ENCODE measurements at places on chromosomes 6 and 20. TPM values are rescaled to one million over a fixed set of nuclear protein-coding genes. Genes with fewer than 3 reads are reported as not detected.

The SLC17A1 gene
- 13.7 TPM for polyA plus RNA-seq

GRCh38 chr6:154473324-154473723 lies 37.2 kb downstream of the CNKSR3 start:
- DNase-seq, result no peak

DNA sequence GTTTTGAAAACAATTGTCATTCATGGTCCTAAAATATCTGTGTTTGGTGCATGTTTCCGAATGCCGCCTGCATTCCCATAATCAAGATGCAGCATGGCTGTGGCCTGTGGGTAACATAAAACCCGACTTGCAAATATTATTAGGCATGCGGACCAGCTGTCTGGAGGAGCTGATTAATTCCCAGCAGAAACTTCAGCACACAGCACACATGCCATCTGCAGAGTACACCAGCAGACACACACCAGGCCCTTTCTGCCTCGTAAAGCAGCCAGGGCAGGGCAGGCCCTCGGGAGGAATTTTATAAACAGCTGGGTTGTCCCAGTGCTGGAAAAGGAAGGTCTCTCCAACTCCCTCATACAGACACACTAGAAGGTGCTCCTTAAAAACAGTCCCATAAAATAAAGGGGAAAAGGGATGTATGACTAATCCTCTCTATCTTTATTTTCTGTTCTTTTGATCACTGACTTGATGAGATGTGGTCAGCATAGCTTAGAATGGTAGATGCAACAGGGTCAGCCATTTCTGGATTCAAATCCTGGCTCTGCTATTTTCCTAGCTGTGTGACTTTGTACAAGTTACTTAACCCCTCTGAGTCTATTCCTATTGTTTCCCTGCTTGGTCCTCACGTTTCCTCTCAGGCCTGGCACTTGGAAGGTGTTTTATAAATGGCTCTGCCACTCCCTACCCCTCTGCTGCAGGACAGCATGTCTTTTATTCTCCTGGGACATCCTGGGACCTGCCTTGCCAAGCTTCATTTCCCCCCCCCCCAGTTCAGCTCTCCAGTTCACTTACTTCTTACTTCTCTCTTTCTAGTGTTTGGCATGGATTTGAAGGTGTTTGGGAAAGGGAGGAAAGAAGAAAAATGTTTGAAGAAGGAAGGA lies 85.9 kb upstream of the TRAF3IP2 start:
- DNase-seq, result no peak

The BEND3 gene
- polyA plus RNA-seq, result 8.2 TPM

DNA sequence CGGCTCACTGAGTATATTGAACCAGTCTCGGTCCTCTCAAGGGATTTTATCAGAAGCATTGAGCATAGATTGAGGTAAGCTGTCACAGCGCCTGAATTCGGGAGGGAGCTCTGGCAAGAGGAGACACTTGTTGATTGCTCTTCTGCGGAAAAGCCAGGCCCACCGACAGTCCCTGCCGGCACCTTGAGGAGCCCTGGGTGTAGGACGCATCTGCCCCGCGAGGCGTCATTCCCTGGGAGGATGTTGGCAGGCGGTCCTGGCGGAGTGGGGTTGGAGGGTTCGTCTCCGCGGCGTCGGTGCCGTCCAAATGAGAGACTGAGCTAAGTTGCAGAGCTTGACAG lies 843 bp downstream of the FBXO9 start:
- DNase-seq, result peak; percentile 39

The PLCB1 gene
- polyA plus RNA-seq, result 66.8 TPM

The DDO gene
- polyA plus RNA-seq, result 0.79 TPM

The VAPB gene
- polyA plus RNA-seq, result 53.8 TPM

The SYCP2L gene
- 5.7 TPM for polyA plus RNA-seq

The GTSF1L gene
- not detected for polyA plus RNA-seq

The CMTR1 gene
- polyA plus RNA-seq, result 48.4 TPM

GRCh38 chr20:6075428-6076219 lies 21.8 kb upstream of the LRRN4 start:
- no peak for DNase-seq

- no peak for DNase-seq
Observed at GRCh38 chr6:122553697-122554096, 56.5 kb upstream of the PKIB start.

The HLA-DRB1 gene
- 44.8 TPM for polyA plus RNA-seq
